ENCODE measurements at places on chromosomes 5 and 9.

DNA sequence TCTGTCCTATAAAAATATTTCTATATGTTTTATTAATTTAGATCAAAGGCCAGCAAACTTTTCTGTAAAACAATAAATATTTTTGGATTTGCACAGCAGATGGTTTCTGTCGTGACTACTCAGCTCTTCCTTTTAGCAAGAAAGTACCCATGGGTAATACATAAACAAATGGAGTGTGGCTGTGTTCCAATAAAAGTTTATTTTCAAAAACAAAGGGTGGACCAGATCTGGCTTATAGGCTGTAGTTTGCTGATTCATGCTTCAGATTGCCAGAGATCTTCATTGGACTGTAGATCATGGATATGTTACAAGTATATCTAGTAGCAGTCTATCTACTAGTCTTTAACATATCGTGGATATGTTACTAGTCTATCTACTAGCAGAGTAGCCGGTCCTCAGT lies 590.5 kb downstream of the CSNK1G3 start:
- DNase-seq: no peak

DNA sequence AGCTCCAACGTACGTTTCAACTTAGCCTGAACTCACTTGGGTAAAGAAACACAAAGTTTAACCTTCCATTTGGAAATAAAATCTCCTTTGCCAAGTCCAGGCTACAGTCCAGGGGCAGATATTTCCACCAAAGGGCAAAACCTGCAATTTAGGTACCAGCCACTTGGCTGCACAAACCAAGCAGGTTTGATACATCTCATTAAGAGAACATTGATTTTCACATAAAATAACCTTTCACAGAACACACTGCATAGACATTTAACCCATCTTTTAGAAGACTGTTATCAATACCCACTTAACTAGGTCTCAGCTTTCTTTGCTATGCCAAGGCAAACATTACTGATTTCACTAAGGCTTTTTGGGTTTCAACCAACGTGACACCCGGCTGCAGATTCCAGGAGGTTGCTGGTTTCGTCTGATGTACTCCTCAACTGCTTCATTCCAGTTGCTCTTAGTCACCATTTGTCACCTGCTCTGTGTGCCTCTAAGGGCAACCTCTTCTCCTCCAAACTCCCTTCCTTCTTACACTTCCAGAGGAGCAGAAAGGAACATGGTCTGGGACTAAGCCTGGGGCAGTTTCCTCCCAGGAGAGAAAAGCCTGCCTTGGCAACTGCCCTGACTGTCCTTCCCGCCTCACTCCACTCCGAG lies 67.1 kb downstream of the EPB41L4B start:
- DNase-seq: no peak

- no peak for DNase-seq
Observed at GRCh38 chr5:72541501-72542225, 34.5 kb upstream of the ZNF366 start.

- DNase-seq: no peak
Observed at GRCh38 chr5:82766206-82766605, 311.0 kb downstream of the TMEM167A start.
